ENCODE measurements at places on chromosomes 11 and 22.

GRCh38 chr11:35134403-35135148 lies 4.4 kb upstream of the CD44 start:
- DNase-seq: no peak

DNA sequence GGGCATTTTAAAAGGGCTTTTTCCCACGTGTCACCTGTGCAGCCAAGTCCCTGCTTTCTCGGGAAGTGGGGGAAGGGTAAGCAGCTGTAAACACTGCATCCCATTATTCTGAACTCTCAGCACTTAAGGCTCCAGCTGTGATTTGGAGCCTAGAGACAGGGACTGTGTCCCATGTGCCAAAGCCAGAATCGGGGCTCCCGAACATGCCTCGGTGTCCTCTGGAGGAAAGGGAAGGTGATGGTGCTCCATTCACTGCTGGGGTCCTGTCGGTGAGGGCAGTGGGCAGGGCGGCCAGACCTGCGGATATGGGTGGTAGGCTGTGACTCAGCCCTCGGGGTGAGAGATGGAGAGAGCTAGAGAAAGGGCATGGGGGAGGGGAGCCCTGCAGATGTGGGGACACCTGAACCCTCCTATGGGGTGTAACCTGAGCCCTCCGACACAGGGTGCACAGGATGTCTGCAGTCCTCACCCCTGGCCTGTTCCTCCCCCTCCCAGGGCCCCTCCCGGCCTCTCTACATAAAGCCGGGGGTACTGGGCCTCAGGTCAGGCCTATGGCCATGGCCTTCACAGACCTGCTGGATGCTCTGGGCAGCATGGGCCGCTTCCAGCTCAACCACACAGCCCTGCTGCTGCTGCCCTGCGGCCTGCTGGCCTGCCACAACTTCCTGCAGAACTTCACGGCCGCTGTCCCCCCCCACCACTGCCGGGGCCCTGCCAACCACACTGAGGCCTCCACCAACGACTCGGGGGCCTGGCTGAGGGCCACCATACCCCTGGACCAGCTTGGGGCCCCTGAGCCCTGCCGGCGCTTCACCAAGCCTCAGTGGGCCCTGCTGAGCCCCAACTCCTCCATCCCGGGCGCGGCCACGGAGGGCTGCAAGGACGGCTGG lies 31.8 kb downstream of the CAPN1 start:
- DNase-seq: no peak

GRCh38 chr22:48640890-48641841 lies 1186.5 kb downstream of the BRD1 start:
- DNase-seq: no peak

GRCh38 chr22:31945443-31945855 lies 1.1 kb downstream of the YWHAH start:
- DNase-seq: no peak

DNA sequence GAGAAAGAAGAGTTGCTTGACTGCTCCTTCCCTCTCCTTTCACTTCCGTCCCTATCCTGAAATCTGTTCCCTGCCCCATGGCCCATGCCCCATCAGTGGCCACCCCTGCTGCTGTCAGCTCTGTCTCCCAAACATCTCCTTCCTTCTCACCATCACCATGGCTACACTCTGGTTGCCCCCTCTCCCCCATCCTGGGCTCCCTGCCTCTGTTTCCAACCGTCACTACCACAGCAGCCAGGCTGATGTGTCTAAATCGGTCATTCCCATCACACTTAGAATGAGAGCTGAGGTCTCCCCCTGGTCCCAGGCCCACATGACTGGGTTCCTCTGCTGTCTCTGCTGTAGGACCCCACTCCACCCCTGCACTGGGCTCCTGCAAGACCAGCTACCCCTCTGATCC lies 54.6 kb upstream of the EIF3D start:
- DNase-seq: no peak

DNA sequence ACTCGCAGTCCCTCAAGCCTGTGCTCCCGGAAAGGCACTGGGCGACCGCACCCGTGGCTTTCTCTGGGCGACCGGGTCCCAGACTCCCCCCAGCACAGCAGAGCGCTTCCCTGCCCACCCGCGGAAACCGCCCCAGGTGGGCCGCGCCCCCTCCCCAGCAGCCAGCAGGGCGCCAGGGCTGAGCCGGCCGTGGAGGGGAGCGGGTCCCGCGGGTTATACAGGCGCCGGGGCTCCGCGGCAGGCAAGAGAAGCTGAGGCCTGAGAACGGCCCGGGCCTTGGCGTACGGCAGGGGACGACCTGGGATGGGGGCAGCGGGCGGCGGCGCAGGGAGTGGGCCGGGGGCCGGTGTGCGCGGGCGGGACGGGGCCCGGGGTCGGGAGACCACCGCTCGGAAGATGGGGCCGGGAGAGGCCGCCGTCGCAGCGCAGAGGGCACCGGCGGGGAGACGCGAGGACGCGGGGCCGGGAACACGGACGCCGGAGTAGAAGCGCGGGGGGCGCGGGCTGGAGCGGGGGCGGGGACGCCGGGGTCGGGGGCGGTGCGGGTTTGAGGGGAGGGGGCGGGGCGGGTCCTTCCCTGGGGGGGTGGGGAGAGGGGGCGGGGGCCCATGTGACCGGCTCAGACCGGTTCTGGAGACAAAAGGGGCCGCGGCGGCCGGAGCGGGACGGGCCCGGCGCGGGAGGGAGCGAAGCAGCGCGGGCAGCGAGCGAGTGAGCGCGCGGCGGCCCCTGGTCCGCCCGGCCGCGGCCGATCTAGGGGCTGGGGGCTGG lies at the start of gene MDK:
Gene MDK (plus strand): TSS at position 622 of the 771 bp plus-strand sequence. CDS start 389 bp downstream, outside the sequence.
- DNase-seq: no peak
